Right renal cortex interstitium (tissue), 3 donors: ENCODE measurements at places on chromosomes 2 and 18.

DNA sequence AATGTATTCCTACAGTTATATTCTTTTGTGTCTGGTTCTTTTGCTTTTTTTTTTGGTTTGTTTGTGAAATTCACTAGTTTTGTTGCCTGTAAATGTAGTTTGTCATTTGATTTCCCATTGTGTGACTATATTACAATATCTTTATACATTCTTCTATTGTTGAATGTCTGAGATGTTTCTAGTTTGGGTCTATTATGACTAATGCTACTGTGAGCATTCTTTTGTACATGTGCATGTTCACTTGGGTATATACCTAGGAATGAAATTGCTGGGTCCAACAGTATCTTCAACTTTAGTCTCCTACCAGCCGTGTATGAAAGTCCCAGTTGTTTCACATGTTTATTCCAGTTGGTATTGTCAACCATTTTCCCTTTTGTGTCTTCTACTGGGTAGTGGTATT lies 112.7 kb upstream of the RBMS1 start:
- DNase-seq: no peak

- DNase-seq: no peak
Measured at GRCh38 chr2:218618102-218618860, 10.6 kb downstream of the PLCD4 start.

DNA sequence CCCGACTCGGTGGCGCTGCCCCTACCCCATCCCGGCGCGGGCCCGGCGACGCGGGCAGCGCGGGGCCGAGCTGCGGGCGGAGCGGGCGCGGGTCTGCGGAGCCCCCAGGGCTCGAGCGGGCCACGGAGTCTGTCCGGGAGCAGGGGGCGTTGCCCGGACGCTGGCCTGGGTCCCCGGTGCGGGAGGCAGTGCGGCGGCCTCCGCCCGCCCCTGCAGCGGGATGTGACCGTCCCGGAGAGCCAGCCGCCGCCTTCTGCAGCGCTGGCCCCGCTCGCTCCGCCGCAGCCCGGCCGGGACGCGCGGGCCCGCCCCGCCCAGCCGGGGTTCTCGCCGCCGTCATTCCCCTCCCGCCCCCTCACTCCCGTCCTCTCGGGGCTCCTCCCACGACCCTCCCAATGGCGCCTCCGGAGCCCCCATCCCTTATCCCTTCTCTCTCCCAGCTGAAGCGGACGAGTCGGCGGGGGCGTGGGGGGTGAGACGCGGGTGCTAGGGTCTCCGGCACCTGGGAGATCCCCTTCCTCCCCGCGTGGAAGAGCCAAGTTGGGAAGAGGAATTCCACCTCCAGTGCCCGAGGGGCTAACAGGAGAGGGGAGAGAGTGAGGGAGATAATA lies at the start of gene FNDC4:
Gene FNDC4 (minus strand): TSS at position 257 of the 611 bp plus-strand sequence. CDS start 521 bp downstream, outside the sequence.
- no peak for DNase-seq

GRCh38 chr2:190119257-190119656 lies 56.7 kb upstream of the MSTN start:
- DNase-seq: no peak
